Activated gamma-delta T cell treated with anti-CD3 and anti-CD28 coated beads, Interleukin-2, amount 50 U/mL, for 16 hours (primary cell): ENCODE measurements at places on chromosomes 5 and 9.

DNA sequence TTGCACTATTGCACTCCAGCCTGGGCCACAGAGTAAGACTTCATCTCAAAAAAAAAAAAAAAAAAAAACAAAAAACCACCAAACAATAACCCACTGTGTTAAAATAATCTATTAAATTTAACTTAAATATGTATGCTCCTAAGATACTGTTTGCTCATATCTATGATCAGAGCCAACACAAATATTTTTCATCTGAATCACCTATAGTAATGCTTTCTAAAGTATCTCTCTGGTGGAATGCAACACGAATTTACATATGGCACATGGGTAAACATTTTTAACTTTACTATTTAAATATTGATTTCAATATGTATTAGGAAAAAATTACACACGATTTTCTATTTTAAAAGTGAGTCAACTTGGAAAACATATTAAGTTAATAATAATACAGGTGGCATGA, 196.4 kb downstream of the RFX3 start:
- no peak for DNase-seq

GRCh38 chr5:177509381-177509951, at the start of gene DOK3:
DOK3 (minus strand) TSS chr5:177509826; CDS start chr5:177509540, 286 bp downstream.
- DNase-seq, result no peak

DNA sequence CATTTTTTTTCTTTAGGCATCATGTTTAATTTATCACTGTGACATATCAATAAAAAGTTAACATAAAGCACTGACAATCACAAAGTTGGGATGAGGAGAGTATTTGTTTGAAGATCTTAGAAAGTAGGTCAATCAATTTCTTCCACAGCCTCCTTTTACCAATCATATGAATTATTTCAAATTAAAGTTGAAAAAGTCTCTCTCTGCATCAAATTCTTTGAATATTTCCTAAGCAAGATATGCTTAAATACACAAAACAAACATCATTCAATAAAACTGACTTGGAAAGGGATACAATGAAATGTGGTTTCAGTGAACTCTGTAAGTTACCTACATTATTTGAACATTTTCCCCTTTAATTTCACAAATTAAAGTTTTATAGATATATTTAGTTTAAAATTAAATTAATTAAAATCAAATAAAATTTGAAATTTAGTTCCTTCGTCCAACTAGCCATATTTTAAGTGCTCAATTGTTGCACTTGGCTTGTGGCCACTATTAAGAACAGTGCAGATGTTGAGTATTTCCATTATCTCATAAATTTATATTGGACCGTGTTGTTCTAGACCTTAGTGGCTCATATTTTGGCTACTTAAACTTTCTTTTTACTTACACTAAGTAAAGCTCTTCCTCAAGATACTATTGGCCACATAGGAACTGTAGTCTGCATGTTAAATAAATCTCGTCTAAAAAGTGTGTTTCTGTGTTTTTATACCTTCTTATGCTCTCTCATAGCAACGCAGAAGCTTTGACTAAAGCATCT, 949.7 kb upstream of the NUDT12 start:
- DNase-seq, result no peak

DNA sequence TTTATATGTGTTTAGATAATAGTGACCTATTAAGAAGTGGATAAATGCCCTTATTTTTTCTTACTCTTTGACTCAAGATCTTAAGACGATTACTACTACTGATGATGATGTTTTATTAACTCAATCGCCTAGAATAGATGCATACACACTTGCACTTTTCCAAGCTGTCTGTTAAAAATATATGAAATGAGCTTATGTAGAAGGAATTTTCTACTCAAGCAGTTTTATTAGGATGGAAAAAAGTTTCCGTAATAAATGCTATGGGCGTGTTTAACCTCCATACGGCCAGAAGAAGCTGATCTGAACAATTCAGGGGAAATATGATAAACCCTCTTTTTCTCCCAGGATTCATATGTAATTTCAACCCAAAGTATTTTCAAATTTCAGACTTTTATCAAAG, 455.7 kb upstream of the MPDZ start:
- no peak for DNase-seq

DNA sequence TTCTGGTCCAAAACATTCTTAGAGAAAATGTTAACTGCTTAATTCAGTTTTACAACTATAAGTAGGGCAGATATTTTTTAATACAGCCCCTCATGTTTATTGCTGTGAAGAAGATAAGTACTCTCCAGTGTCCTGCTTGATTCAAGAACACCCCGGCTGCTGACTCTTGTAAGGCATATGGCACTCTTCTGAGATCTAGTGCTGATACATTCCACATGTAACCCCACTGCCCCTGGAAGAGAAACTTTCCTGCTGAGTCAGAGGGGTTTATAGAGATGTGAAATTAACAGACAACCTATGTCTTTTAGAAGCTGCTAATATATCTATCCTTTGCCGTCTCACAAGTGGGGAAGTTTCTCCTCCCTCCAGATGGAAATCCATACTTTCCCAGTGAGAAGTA, 1.0 kb upstream of the MINAR2 start:
- DNase-seq, result no peak

GRCh38 chr9:82109626-82110025, 121.1 kb downstream of the SPATA31D1 start:
- no peak for DNase-seq

DNA sequence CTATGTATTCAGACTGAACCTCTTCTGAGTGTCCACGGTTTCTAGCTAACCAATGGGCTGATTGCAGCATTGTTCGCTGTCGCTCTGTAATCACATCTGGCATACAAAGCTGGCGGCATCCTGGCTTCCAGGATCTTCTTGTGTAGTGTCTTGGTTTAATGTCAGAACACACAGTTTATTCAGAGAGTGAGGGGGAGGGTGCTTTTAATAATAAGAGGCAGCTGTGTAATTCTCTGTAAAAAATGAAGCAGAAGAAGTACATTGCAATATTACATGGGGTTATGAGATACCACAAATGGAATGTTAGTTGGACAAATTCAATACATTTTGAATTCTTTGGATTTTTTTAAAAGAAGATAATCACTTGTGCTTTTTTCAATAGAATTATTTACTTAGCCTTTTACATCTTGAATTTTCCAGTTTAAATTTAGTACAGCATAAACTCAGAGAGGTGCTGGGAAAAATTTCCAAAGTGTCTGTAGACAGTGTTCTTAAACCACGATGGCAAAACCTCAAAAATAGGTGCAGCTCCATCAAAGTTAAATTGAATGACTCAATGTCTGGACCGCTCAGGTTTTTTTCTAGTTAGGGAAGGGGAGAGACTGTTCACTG, 206.0 kb downstream of the PCSK1 start:
- DNase-seq, result no peak

- DNase-seq, result no peak
Observed at GRCh38 chr5:135482381-135482933, 30.3 kb upstream of the TIFAB start.
